ENCODE measurements at places on chromosomes 11 and 22.
A peak's percentile ranks its signal among the peaks of the same experiment; 100 is the strongest.

GRCh38 chr11:130449310-130449990 is 1.0 kb downstream of the ADAMTS15 start:
- no peak for DNase-seq

DNA sequence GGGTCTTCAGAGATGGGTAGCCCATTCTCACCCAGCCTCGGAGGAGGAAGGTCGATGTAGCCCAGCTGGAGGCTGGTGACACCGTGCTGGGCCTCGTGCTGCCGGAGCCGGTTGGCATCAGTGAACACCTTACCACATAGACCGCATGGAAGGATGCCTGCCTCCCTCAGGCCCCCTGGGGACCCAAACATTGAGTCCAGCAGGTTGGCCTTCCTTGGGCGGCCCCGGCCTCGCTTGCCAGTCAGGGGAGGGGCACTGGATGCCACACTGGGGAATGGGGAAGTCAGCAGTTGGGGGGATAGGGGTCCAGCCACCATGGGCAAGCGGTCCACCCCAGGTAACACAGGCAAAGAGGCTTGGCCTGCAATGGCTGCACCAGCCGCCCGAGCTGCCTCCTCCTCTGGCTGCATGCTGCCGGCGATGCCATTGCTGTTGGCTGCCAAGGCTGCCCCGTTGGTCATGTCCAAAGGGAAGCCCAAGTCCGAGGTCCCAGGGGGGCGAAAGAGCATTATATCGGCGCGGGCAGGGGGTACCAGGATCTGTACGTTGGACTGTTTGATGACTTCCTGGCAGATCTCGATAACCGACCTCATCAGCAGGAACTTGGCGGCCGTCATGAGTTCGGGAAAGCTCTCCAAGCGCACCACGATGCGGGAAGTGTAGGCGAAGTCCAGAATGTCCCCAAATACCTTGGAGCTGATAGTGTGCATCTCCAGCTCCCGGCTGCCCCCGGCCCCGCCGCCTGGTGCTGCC is 1.4 kb downstream of the PATZ1 start:
- no peak for DNase-seq

GRCh38 chr11:120029321-120029720 is 108.6 kb downstream of the TRIM29 start:
- no peak for DNase-seq

- no peak for DNase-seq
Measured at GRCh38 chr11:18168372-18168771, 4.3 kb upstream of the MRGPRX4 start.

DNA sequence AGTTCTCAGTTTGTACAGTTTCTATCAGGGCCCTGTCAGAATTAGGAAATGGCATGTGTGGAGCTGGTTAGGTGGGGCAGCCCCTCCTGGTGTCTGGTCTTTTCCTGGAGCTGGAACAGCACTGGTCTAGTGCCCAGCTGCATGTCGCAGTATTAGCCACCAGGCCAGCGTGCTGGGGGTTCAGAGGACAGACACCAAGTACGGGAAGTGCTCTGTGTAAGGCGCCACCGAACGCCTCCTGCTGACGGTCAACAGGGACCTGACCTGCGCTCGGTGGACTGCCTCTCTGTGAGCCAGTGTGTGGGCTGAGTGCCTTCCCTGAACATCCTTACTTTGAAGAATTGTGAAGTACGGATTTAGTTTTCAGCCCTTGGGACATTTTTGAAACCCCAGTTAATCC is 33.9 kb downstream of the AP2A2 start:
- DNase-seq = no peak

GRCh38 chr22:39634530-39635405 is 64.2 kb downstream of the CACNA1I start:
- no peak for DNase-seq

GRCh38 chr22:27494785-27495184 is 306.8 kb downstream of the MN1 start:
- no peak for DNase-seq

- no peak for DNase-seq
Measured at GRCh38 chr11:117731722-117732290, 65.2 kb downstream of the DSCAML1 start.

GRCh38 chr11:1834779-1835670 is at the start of gene SYT8:
Gene SYT8, plus strand, starts transcription at chr11:1834990. Its CDS starts 116 bp downstream, at chr11:1835106.
- no peak for DNase-seq

DNA sequence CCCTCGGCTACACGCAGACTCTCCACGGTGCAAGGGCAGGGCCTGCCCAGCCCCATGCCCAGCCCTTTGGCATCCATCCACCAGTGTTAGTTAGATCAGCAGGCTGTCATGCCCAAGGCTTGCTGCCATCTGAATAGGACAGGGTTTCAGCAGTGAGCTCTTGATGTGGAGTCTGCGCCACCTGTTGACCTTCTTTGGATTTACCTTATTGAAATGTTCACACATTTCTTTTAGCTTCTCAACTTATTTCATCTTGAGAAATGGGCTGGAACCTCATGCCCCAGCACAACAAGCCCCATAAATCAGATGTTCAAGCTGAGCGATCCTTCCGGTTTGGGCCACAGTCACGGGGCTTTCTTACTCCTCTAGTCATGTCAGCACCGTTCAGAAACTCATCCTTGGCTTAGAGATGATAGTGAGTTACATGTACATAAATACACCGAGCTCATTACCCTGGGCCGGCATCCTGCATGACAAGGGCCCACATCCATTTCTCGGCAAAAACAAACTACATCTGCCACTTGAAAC is 61.7 kb downstream of the PARVB start:
- DNase-seq = no peak

- no peak for DNase-seq
Measured at GRCh38 chr11:33052231-33052630, 12.9 kb downstream of the TCP11L1 start.

GRCh38 chr11:62905927-62906531 is 15.1 kb downstream of the CHRM1 start:
- peak; percentile 61 for DNase-seq

GRCh38 chr11:134036492-134037045 is 32.3 kb upstream of the JAM3 start:
- no peak for DNase-seq

Data from hypothalamus (tissue), 51 donors.